ENCODE measurements at places on chromosomes 3 and 15.

- DNase-seq, result no peak
These were observed 422.2 kb upstream of the SGO1 start for GRCh38 chr3:20608054-20608738.

DNA sequence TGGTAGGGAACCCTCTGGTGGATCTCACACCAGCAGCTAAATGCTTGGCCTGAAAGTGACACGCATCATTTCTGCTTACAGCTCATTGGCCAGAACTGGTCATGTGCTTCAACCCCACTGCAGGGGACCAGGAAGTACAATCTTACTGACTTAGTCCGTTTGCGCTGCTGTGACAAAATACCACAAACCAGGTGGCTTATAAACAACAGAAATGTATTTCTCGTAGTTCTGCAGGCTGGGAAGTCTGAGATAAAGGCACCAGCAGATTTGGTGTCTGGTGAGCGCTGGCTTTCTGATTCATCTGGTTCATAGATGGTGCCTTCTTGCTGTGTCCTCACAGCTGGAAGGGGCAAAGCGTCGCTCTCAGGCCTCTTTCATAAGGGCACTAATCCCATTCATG is 77.4 kb upstream of the SELENOK start:
- no peak for DNase-seq

- DNase-seq, result no peak
These were observed 12.9 kb downstream of the VPS13C start for GRCh38 chr15:62047282-62047827.

- no peak for DNase-seq
These were observed 116.7 kb upstream of the ETV5 start for GRCh38 chr3:186225603-186226002.

DNA sequence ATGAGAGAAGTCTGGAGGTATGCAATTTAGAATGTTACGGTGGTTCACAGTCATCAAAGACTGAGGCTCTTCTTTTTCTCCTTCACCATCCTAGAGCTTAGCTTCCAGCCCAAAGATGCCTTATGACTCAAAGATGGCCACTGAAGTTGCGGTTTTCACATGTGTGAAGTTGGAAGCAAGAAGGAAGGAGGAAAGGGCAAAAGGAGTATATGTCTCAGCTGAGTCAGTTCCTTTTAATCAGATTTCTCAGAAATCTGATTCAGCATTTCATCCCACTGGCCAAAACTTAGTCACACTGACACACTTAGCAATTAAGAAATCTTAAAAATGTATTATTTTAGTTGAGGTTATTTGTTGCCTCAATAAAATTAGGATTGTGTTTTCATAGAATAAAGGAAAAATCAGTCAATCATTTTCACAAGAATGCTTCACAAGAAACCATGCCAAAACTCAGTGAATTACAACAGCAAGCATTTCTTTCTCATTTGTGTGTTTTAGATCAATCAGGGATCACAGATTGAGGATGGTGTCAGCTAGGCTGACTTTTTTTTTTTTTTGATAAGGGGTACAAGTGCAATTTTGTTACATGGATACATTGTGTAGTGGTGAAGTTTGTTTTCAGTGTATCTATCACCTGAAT is 211.1 kb upstream of the GADL1 start:
- no peak for DNase-seq

DNA sequence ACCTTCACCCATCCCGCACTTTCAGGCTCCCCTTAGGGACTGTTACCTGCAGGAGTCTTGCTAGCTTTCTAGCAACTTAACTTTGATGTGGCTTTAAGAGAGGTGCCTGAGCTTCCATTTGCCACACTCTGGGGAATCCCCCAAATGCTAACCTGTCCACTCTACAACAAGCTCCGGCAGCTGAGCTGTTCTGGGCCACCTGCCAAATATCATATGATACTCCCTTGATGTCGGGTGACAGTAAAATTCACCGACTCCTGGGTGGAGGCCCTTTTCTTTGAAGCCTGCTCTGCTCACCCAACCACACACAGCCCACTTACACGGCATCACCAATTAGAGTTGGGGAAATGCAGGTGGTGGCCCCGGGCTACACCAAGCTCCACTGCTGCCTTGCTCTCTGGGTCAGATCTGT is 38.0 kb upstream of the XCR1 start:
- peak; percentile 54 for DNase-seq

- DNase-seq, result no peak
These were observed 615.7 kb upstream of the UBE2E2 start for GRCh38 chr3:22587446-22587845.

DNA sequence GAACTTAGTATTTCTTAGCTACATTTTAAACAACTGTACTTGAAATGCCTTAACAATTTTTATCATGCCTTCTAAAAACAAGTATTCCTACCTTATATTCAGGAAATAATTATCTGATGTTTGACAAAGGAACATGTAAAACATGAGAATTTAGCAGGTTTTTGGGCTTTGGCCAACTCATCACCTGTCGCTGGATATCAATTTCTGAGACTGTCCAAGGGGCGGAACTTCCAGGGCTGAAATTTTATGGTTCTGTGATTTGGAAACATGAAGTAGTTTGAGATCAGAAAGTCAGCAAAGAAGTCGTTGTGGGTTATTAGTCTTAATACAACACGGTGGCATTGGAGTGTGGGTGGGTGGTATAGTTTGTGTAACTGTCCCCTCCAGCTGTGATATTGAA is 282.2 kb upstream of the LRRN1 start:
- DNase-seq, result no peak

DNA sequence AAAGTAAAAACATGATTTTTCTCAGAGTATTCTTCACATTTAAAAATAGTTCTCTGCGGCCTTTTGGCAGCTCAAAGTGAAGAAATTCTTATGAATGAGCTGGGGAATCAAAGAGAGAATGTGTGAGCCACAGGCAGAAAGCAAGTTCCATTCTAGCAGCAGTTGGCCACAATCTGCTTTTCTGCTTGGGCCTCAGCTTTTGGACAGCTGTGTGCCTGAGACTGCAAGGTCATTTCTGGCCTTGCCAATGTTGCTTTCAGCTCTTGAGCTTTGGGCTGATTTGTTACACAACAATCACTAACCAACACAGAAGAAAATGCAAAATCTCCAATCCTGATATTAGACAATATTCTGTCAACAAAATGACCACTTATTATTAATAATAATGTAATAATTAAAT is 14.4 kb upstream of the TM4SF4 start:
- DNase-seq, result no peak

GRCh38 chr15:65917407-65917756 is 48.1 kb downstream of the RAB11A start:
- DNase-seq, result no peak

DNA sequence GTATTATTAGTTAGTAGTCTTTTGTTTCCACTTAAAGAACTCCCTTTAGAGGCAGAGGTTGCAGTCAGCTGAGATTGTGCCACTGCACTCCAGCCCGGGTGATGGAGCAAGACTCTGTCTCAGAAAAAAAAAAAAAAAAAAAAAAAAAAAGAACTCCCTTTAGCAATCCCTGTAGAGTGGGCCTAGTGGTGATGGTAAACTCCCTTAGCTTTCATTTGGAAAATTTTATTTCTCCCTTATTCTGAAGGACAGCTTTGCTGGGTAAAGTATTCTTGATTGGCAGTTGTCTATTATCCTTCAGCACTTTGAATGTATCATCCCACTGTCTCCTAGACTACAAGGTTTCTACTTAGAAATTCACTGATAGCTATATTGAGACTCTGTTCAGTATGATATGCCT is 46.0 kb downstream of the RPL39L start:
- DNase-seq, result no peak

GRCh38 chr3:176561826-176562225 is 635.5 kb downstream of the TBL1XR1 start:
- DNase-seq, result no peak

DNA sequence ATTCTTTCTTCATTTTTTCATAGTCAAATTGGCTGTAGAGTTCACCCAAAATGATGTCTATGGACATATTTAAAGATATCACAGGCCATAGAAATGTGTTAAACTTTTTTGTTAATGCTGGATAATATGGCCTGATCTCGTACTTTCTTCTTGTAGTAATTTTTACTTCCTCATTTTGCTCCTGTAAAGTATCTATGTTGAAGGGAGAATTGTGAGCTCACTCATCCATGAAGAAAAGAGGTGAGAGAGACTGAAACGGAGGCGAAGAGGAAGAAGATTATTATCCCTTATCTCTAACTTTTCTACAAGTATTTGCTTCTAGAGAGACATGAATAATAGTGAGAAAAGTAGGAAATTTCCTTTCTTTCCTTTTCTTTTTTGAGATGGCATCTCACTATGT is 613.8 kb upstream of the TBL1XR1 start:
- no peak for DNase-seq

GRCh38 chr3:150335631-150336030 is 72.5 kb upstream of the TSC22D2 start:
- no peak for DNase-seq

- no peak for DNase-seq
These were observed 91.6 kb downstream of the CDIN1 start for GRCh38 chr15:36671017-36671416.

- DNase-seq, result peak; percentile 9
These were observed 59.2 kb upstream of the IL12A start for GRCh38 chr3:159929171-159930141.

DNA sequence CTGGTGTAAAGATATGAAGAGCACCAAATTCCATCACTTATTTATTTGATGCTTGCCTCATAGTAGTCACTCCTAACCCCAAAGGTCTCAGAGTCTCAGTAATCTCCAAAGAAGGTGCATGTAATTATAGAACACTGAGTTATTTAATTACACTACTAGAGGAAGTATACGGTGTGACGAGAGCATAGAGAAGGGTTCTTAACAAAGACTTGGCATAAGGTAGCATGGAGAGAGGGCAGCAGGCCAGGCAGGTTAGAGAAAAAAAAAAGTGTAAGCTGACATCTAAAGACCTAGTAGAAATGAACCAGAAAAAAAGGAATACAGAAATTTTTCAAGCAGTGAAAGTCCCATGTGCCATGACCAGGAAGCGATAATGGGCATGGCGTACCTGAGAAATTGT is 213.3 kb upstream of the TGFBR2 start:
- DNase-seq, result no peak

GRCh38 chr15:66714543-66714981 is 12.5 kb downstream of the SMAD6 start:
- no peak for DNase-seq

GRCh38 chr15:63915873-63916771 is 82.4 kb upstream of the HERC1 start:
- DNase-seq, result no peak

GRCh38 chr15:57599296-57599810 is 7.6 kb downstream of the MYZAP start:
- DNase-seq, result no peak

GRCh38 chr3:120492103-120492502 is 41.3 kb upstream of the FSTL1 start:
- DNase-seq, result no peak

GRCh38 chr3:123246866-123247265 is 45.1 kb downstream of the SEC22A start:
- DNase-seq, result no peak

DNA sequence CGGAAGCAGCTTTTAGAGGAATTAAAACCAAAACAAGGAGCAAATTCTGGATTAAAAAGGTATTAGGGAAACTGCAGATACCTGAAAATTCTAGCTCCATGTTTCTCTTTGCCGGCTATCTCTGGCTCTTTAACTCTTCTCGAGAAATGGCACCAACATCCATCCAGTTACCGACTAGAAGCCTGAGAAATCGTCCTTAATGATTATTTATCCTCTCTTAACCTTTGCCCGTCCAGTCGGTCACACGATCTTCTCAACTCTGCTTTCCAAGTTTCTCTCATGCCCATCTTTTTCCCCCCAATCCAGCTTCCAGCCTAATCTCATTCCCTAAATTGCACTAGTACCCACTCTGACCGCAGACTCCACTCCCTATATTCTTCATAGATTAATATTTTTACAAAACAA is 596 bp upstream of the SGO1 start:
- no peak for DNase-seq

DNA sequence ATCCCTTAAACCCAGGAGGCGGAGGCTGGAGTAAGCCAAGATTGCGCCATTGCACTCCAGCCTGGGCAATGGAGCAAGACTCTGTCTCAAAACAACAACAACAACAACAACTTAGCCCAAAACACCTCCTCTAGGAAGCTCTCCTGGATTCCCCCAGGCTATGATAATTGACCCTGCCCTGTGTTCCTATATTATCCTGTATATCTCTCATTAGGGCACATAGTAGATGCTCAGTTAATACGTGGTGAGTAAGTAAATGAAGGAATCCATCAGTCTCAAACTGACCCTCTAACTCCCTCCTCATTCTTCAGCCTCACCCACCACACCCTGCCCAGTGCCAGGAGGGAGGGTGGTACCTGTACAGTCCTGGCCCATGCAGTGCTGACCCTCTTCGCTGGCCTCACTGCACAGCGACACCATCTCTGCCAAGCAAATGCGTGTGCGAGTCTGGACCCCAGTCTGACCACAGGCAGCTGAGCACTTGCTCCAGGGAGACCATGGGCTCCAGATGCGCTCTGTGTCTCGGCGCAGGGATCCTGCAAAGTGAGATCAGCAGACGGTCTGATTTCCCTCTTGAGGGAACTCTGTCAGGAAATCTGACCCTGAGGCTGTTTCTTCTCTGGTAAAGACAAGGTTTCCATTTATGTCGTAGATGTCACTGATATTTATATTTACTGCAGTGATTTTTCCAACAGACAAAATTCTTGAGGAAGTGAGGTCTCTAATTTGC is 6.2 kb downstream of the CILP start:
- no peak for DNase-seq

GRCh38 chr3:128674161-128674784 is 23.7 kb upstream of the RPN1 start:
- no peak for DNase-seq

DNA sequence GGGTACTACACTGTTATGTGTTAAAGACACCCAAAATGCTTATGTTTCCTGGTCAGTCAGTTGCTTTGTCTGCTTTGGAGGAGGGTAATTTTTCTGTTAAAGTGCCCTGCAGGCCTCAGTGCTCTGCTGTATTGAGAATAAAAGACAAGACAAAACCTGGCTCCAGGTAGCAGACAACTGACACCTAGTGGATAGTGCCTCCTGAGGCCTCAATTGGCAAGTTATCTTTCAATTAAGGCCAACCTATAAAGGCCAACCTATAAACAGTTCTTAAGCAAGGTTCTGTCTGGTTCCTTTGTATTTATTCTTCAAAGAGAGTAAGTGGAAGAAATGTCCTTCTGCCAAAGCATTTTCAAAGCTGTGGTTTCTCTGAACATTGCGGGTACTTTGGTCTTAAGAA is 773.8 kb downstream of the MECOM start:
- DNase-seq, result no peak

- no peak for DNase-seq
These were observed 10.6 kb downstream of the FBN1 start for GRCh38 chr15:48634893-48635292.

GRCh38 chr3:149296972-149297371 is 36.5 kb downstream of the TM4SF18 start:
- DNase-seq, result no peak

- DNase-seq, result peak; percentile 40
These were observed 33.5 kb downstream of the BCL2L10 start for GRCh38 chr15:52078876-52079700.

- no peak for DNase-seq
These were observed 6.9 kb downstream of the GALNT15 start for GRCh38 chr3:16181361-16181760.
